ENCODE measurements at places on chromosomes 13 and 19. TPM values are rescaled to one million over a fixed set of nuclear protein-coding genes. Genes with fewer than 3 reads are reported as not detected.

Gene C19orf18
- not detected for total RNA-seq

Gene ZNF888
- total RNA-seq: 1.9 TPM

Gene KLK4
- not detected for total RNA-seq

Gene ZNF208
- 0.72 TPM for total RNA-seq

Gene COX6B2
- total RNA-seq: not detected

Gene DGKH
- total RNA-seq: 3.6 TPM

Gene PRKCG
- 0.49 TPM for total RNA-seq

Gene SOX21
- total RNA-seq: not detected

Gene RFPL4AL1
- total RNA-seq: not detected

Gene DIAPH3
- 10.5 TPM for total RNA-seq

Gene DIRAS1
- 0.90 TPM for total RNA-seq

Gene NMRK2
- not detected for total RNA-seq

Gene GSX1
- not detected for total RNA-seq

Gene ZNF506
- total RNA-seq: 11.2 TPM

Gene NKG7
- total RNA-seq: not detected

Gene ERICH4
- total RNA-seq: not detected

Gene EPS8L1
- total RNA-seq: 0.90 TPM
